ENCODE measurements at places on chromosomes 1 and 21.
A peak's percentile ranks its signal among the peaks of the same experiment; 100 is the strongest.

DNA sequence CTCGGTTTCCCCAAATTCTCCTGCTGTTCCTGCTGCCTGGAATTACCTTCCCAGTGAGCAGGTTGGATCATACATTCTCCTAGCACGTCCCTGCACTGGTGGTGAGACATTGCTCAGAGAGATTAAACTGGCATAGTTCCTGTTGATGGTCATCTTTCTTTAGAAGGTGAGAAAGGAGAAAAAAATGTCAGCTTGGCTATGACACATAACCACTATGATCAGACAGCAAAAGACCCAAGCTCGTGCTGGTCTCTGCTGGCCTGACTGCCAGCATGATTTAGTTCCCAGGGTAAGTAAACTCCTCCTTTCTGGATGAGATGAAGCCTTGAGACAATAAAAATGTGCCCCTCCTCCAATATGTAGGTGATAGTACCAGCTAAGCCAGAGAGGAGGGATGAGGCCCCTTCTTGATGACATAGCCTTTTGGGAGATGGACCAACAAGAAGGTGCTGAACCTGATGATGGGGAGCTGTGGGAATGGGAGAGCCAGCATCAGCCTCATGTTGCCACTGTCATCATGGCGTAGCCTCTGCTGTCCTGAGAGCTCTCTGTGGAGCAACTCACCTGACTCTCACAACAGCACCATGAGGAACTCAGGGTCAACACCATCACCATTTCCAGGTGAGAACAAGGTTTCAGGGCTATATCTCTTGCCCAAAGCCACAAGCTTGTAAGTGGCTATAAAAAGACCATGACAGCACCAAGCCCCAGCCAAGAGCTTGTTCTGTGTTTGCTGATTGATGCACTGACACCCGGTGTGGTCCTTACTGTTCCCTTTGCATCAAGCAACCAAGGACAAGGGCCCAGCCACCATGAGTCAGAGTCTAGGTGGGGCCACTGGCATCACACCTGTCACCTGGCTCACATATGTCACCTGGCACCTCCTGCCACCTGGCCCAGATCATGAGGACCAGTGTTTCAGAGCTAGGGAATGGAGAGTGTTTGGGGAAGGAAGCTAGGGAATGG is 200.0 kb downstream of the MATN1 start:
- no peak for DNase-seq

DNA sequence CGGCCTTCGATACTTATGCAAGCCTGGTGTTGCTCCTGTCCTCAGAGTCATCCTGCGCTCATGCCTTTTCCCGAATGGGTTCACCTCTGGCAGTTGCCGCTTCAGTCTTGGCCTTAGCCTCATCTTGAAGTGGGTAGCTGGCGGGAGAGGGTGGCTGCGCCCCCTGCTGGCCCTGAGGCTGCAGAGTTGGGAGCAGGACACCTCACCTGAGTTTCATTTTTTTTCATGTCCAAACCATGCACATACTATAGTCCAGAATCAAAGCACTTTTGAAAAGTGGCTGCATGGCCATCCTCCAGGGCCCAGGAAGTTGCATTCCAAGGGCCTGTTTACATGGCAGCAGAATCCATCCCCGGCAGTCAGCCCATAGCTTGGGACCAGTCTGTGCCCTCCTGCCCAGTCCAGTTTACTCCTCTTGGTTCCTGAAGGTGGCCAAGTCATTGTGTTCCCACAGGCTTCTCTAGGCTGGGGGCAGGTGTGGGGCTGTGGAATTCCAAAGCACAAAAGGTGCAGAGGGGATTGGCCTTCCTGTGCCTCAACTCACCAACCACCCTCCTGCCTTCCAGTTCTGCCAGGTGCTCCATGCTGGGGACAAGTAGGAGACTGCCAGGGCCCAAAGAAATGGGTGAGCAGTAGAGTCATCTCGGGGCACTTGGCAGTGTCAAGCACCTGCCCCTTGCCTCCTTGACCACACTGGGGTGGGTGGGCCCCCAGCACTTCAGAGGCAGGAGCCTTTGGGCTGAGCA is 44.0 kb downstream of the YARS1 start:
- DNase-seq: peak; percentile 27

- peak; percentile 74 for DNase-seq
These were observed 8.2 kb downstream of the LMNA start for GRCh38 chr1:156122519-156123355.

DNA sequence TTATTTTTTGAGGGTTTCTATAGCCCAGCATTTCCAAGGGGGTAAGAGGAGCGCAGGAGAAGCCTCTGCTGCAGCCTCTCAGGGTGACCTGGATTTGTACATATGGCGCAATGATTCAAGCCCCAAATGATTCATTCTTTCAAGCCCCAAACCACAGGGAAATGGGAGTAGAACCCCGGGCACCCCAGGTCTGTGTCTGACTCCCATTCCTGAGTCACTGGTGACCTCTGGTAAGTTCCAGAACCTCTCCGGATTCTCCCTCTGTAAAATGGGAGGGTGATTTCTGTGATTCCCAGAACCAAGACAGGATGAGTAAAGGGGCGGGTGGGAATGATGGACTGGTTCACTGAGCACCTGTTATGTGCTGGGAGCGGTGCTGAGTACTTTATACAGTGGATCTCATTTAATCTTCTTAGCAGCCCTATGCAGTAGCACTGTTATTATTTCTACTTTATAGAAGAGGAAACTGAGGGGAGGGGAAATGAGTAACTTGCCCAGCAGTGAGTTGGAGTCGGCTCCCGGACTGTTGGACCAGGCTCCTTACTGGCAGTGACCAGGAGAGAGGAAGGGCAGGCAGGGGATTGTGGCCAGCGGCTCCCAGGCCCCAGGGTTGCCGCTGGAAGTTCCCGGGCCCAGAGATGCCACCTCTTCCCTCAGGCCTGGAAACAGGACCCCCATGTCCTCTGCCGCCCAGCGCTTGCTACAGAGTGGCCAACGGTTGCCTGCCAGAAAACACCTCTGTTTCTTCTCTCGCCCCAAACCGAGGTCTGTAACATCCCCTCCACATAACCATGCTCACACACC is 20.3 kb upstream of the SLC26A9 start:
- DNase-seq: no peak

DNA sequence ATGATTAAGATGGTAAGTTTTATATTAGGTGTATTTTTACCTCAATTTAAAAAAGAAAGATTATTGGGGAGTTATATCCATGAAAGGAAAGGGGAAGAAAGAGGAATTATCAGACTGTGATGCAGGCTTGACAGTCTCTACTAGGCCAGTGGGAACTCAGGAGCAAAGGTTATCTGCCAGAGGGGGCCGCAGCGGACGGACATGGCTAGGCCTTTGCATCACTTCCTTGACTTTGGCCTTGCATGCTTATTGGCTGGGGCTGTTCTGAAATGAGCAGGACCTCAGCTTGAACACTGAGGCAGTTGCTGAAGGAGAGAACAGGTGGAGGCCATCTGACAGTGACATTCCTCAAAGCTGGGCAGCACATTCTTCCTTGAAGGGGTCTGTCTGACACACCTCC is 150.9 kb downstream of the CYYR1 start:
- no peak for DNase-seq
